Stimulated activated CD8-positive, alpha-beta memory T cell treated with anti-CD3 and anti-CD28 coated beads, Interleukin-7, amount 100 ng/mL, for 1 hour (primary cell): ENCODE measurements at places on chromosomes 1 and 21.

DNA sequence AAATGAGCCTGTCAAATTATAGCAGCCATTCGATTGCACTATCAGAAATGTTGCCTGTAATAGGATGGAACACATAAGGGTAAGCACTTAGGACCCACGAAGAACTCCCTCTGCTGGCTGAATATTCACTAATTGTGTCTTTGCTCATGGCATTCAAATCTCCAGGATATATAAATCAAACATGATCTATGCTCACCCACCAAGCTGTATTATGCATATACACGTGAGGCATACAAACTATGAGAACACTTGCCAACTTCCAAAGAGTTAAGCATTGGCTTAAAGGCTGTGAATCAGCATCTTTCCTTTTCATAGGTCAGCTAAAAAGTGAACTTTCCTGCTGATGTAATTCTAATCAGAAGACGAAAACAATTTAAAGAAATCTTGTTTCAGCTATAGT lies 34.5 kb downstream of the TMPRSS15 start:
- no peak for DNase-seq

DNA sequence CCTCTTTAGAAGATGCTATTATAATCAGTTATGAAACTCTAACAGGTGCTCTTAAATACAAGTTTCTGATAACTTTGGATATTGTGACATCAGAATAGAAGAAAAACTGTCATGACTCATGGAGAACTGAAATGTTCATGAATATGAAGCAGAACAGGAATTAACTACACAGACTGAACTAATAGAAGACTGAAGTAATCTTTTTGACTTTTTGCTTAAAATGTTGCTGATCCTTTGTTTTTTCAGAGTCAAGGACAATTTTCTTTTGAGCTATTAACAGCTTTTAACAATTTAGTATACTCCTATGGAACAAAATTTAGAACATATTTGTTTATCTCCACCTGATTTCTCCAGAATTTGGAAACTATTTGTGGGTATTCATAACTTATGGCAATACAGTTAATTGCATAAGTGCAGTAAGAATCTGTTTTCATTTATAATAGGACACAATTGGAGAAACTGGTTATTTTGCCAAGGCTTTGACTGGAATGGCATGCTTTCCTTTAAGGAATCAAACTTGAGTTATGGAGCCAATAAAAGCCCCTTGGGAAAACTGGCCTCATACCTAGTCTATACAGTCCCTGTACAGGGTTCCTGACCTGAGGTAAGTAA lies 18.7 kb upstream of the PLA2G5 start:
- no peak for DNase-seq

DNA sequence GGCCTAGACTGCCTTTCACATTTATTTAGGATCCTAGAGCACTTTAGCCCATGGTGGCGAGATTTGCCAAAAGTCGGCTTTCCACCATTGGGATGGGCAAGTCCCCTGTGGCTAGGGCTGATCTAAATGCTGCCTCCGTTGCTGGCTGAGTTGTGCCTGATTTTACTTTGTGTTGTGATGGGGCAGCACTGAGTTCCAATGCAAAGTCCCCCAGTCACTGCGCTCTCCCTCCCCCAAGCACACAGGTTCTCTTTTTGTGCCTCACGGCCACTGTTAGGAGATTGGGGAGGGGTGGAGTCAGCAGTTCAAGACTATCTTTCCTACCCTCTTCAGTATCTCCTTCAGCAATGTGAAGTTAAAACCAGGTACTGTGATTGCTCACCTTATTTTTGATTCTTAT lies 66.7 kb upstream of the COX20 start:
- DNase-seq, result no peak

DNA sequence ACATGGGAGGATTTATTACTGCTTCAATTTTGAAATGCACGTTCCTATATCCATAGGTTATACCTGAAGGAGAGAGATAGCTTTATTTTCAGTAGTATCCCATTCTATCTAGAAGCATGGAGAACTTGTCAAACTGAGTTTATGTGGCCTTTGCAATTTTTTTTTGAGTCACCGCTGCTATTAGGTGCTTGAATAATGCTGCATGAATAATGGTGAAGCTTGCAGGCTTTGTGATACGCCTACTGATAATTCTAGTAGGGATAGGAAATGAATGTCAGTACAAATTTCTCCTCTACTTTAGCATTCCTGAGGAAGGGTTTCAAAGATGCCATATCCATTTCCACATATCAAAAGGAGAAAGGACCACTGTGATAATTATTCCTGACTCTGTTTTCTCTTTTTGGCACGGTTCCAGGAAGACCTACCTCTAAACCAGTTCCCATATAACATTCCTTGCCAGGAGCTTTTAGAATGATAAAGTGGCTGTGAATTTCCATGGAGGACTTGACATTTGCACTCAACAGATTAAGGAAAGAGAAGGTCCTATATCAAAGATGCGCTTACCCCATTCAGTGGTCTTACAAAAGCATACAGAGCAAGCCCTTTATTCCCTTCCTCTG lies 83.5 kb downstream of the SPATA46 start:
- no peak for DNase-seq

DNA sequence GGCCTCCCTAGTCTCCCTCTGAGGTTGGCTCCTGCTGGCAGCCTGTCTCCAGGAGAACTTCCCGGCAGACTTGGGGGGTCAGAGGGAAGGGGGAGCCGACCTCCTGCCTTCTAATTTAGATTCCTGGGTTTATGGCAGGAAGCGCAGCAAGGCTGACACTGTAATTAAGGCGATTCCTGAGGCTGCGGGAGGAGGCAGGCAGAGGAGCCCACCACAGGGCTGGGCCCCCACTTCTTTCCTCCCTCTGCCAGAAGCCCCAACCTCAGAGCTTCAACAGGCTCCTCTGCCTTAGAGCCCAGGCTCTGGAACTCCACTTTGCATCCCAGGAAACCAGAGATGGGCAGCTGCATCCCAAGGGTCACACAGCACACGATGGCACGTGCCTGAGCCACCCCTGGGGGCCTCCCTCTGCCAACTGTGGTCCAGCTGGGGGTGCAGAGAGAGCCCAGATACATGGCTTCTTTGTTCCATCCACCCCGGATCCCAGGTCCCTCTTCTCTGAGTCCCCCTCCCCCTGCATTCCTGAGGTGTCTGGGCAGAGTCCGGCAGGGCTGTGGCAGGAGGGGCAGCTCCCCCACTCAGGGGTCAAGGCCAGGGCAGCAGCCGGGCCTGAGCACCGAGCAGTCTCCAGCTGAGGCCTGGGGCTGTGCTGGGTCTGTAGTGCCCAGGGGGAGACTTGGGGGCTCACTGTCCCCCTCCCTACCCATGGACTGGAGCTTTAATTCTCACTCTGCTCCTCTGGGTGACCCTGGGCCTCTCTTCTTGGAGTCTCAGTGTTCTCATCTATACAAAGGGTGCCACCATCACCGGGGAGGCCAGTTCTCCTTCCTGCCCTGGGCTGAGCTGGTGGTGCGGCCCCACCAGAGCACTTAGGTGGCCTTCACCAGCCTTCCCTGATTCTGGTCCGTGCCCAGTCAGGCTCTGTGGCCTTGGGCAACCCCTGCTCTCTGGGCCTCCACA lies 39.4 kb upstream of the FAM131C start:
- no peak for DNase-seq

DNA sequence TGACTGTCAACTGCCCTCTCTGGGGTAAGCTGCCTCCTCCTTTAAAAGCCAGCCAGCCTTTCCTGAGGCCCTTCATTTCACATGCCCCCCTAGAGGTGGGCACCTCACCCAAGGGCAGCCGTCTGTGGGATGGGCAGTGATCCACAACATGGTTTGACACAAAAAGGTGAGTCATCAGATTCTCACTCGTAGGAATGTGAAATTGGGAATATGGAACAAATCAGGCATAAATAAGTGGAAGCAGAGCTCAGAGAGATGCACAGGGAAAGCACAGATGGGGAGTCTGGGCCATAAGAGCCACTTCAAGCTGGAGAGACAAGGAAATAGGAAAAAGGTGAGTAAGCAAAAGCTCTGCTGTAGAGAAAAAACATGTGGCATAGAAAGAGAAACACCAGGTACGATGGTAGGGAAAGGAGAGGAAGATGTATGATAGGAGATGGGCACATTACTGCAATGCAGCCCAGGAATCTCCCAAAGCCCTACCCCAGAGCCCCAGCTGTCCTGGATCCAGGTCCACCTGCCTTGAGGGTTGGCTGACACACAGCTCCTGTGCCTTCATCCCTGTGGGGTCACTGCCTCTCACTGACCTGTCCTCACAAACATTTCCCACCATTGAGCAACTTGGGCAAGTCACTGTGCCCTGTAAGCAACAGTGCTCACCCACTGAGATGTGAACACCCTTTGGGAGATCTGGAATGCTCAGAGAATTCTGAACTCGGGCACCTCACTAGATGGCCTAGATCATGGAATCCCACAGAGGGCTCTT lies 86.6 kb downstream of the ASTN1 start:
- no peak for DNase-seq

- no peak for DNase-seq
Observed at GRCh38 chr21:25901330-25901979, 166.7 kb downstream of the GABPA start.

GRCh38 chr1:108699375-108700332 lies 7.5 kb downstream of the PRPF38B start:
- DNase-seq, result no peak

- DNase-seq, result no peak
Observed at GRCh38 chr1:204854286-204854685, 16.4 kb upstream of the NFASC start.

- DNase-seq, result no peak
Observed at GRCh38 chr1:111446546-111446945, 2.5 kb downstream of the WDR77 start.

DNA sequence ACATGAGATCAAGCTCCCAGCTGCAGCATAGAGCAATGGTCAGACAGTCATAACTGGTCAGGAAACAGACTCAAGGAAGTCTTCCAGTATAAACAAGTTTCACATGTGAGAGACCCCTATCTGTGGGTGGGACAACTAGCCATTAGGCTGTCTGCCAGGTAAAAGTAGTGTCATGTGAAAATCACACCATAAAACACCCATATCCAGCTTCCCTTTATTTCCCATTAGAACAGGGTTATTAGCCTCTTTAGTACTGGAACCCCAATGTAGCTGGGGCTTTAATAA lies 426.7 kb downstream of the KCNT2 start:
- DNase-seq, result no peak

- DNase-seq, result no peak
Observed at GRCh38 chr1:52551507-52552235, 1.2 kb downstream of the TUT4 start.

DNA sequence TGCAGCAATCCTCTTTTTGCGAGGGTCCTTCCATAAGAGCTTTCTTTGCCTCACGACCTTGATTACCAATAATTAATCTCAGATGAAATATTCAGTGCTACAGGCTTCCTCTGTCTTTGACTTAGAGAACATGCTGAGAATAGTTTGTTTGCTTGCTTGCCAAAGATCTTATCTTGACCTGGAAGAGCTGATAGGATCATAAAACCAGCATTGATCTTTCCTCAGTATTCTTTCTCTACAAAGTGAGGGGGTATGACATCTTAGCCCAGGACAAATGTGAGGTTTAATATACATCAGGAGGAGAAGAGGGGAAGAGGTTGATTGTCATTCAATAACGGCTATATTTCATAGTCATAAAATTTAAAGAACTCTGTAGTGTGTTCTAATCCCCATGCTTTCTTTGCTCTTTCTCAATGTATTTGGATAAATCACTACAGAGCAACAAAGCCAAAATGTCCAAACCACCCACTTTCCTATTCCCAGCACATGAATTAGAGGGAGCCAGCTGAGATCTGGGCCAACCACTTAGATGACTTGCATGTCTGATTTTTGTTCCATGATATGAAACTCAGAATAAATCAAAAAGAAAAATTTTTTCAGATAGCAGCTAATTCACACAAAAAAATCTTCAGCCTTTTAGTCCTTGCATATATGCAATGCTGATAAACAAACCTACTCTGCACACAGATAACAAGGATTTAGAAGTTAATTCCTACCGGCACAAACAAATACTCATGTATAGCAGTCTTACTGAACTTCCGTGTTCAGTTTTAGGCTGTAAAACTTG lies 50.5 kb upstream of the IPO9 start:
- DNase-seq, result no peak

GRCh38 chr1:51551848-51552296 lies 32.8 kb upstream of the EPS15 start:
- DNase-seq, result no peak

GRCh38 chr1:212782422-212783154 lies 9.0 kb downstream of the NSL1 start:
- no peak for DNase-seq

DNA sequence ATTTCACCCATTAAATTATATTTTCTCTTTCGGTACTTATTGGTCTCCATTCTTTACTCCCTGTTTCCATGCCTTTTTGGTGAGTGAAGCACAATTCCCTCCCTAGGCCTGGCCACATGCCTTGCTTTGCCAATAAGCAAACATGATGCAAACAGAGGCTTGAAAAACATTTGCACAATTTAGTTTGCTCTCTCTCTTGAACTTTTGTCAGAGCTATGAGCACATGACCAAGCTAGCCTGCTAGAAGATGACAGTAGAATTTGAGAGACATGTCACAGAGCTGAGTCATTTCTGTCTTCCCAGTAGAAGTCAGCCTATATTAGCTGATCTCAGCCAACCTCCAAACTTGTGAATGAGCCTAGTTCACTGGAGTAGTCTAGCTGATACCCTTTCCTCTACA lies 24.6 kb downstream of the ANGPTL3 start:
- no peak for DNase-seq

GRCh38 chr1:209808059-209808581 lies 2.2 kb upstream of the IRF6 start:
- DNase-seq, result no peak

DNA sequence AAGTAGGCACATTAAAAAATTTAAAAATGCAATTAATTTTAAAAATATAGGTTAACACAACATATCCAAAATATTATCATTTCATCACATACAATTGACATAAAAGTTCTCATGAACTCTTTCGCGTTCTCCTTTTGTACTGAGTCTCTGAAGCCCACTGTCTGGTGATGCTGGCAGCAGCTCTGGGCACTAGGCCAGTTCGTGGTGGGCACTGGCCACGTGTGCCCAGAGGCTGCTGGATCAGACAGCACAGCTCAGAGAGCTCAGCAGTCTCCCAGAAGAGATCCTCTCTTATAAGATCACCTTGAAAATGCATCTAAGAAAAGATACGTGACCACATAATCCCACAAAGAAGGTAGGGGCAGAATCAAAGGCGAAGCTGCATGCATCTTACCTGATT lies 9.9 kb downstream of the CEP104 start:
- DNase-seq, result no peak

DNA sequence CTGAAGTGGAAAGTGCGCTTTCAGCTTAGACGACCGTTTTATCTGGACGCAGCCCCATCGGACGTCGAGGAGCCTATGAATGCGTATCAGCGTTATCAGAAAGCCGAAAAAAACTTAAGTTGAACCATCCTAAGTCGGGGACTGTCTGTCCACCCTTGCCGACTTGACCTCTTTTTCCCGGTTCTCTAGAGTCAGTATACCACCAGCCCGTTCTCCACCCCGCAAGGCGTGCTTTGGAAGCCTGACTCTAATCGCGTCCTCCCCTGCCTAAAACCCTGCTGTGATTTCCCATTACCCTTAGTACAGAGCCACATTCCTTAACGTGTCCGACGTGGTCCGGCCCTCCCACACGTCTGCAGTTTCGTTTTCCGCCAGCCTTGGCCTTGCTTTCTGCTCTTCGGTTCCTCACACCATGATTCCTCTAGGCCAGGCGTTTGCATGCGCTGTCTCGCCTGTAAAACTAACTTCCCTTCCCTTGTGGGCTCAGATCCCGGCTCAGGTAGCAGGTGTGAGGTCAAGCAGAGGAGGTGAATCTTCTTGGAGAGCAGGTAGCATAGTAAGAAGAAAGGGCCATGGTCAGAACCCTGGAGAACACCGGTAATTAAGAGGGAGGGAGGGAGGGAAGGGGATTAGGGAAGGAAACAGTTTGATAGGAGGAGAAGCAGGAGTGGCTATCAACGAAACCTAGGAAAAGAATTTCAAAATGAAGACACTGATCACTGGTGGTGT lies 865 bp downstream of the ADPRS start:
- DNase-seq, result no peak
